DND-41 (cell line): ENCODE measurements at places on chromosomes 11 and 22.

- DNase-seq, result no peak
These were observed 11.2 kb upstream of the UBQLNL start for GRCh38 chr11:5527716-5528115.

GRCh38 chr11:66313321-66314185 lies 3.3 kb downstream of the CD248 start:
- no peak for DNase-seq

DNA sequence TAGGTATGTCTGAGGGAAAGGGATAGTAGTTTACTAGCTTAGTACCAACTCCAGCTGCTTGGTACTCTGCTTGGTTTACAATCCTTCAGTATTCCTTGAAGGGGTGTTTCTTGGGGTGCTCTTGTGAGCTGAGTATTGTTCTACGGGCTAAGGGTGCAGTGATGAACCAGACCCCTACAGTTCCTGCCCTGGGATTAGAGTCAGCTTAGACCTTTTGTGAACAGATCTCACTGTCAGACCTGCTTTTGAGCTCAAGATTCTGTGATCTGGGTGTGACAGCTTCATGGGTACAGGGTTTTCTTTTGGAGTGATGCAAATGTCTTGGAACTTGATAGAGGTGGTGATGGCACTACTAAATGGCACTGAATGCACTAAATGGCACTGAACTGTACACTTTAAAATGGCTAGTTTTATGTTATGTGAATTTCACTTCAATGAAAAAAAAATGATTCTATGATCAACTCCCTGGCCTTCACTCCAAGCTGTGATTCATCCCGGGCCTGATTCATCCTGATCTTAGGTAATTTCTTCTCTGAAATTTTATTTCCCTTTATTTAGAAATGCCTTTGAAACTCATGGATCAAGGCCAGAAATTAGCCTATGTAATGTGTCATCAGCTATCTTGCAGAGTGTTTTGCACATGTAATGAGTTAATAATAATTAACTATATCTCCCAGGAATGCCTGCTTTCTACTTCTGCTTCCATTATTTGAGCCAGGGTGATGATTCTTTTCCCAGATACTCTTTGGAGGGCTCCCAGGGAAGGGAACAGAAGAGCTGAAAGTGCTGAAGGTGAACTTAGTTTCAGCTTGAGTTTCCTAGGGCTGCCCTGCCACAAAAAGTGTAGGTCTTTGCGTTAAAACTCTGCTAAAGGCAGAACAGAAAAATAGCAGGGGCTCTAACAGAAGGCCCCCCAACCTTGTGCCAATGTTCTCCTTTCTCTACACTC lies 87.9 kb downstream of the NCAM1 start:
- no peak for DNase-seq

DNA sequence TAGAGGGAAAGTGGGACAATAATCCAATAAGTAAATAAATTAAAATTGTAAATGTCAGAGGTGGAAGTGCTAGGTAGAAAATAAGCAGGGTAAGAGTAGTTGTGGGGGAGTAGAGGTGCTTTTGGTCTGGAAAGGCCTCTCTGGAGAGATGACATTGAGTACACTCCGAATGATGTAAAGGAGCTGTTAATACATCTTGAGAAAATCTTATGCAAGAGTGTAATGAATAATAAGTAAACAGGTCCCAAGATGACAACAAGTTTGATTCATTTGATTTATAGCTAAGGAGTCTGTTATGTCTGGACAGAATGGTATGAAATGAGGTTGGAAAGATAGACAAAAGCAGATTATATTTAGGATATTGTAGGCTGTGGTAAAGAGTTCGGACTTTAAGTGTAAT lies 87.5 kb downstream of the TMEM135 start:
- DNase-seq, result no peak

DNA sequence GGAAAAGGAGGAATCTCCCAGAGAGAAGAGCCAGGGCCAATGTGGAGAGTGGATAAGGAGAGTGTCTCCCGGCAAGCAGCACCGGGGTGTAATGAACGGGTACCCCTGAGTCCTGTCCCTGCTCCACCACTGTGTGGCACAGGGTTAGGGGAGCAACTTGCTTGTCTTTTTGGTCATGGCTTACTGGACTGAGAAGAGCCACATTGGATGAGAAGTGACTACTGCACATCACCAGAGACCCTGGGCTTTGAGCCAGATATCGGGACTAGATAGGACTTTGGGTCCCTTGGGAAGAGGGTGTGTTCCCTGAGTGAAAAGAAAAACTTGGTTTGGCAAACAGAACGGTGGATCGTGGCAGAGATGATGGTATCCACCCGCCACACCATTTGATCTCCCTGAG lies 24.6 kb downstream of the SDHAF2 start:
- no peak for DNase-seq

GRCh38 chr11:15589070-15589626 lies 474.4 kb downstream of the INSC start:
- DNase-seq, result no peak

DNA sequence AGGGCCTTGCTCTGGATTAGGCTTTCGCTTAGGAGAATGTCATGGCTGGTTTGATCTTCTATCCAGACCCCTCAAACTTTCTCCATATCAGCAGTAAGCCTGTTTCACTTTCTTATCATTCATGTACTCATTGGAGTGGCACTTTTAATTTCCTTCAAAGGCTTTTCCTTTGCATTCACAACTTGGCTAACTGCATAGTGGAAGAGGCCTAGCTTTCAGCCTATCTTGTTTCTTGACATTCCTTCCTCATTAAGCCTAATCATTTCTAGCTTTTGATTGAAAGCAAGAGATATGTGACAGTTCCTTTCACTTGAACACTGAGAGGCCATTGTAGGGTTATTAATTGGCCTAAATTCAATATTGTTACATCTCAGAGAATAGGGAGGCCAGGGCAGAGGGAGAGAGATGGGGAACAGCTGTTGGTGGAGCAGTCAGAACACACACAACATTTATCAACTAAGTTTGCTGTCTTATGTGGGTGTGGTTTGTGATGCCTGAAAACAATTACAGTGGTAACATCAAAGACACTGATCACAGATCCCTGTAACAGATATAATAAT lies 37.7 kb upstream of the APOBEC3A start:
- no peak for DNase-seq

DNA sequence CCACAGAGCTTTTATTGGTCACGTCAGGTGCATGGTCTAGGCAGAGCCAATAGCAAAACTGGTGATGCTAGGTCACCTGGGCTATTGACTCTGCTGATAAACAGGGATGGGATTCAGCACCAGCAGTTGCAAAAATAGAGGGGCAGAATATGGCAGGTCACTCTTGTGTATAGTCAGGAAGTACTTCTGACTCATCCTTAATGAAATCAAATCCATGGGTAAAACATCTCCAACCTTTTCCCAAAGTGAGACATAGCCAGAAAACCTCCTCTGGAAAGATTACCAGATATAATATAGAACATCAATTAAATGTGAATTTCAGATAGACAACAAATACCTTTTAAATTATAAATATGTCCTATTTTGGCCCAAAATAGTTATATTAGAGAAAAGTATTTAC lies 383.2 kb downstream of the METTL15 start:
- no peak for DNase-seq

DNA sequence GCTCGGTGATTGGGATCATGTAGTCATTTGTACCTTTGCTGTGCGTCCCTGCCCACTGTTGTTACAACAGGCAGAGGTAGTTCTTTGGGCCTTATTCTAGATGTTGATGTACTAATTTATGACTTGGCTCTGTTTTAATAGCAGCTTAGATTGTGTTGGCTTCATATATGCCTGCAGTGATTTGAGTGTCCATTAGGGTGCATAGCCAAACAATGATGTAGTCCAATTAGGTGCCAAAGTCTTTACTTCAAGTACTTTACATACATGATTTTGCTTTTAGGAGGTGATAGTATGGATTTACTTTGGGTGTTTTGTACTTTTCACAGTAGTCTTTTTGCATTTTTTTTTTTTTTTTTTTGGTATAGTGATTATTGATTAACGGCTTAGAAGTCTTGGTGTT lies 46.4 kb downstream of the PPP6R3 start:
- DNase-seq, result no peak

DNA sequence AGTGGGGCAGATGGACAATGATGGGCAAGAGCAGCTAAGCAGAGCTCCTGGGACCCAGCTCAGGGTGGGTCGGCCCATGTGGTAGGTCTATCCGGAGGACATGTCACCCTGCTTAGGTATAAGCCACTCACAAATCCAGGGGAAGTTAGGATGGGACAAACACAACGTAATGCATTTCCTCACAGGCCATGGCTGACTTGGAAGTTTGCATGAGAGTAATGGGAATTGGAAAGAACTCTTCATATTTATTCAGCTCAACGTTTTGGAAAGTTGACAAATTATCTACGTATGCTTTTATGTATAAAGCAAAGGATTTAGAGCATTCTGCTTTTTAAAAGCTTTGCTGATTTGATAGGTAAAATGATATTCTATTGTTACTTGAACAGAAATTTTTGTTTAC lies 74.9 kb downstream of the SMCO4 start:
- DNase-seq, result no peak
